ENCODE measurements at places on chromosomes 1 and 21.

GRCh38 chr1:76944942-76945341, 77.7 kb downstream of the ST6GALNAC5 start:
- DNase-seq = no peak

- no peak for DNase-seq
Observed at GRCh38 chr1:31712630-31713029, 8.8 kb upstream of the COL16A1 start.

GRCh38 chr1:109508001-109508872, 1.3 kb downstream of the AMIGO1 start:
- DNase-seq = no peak

DNA sequence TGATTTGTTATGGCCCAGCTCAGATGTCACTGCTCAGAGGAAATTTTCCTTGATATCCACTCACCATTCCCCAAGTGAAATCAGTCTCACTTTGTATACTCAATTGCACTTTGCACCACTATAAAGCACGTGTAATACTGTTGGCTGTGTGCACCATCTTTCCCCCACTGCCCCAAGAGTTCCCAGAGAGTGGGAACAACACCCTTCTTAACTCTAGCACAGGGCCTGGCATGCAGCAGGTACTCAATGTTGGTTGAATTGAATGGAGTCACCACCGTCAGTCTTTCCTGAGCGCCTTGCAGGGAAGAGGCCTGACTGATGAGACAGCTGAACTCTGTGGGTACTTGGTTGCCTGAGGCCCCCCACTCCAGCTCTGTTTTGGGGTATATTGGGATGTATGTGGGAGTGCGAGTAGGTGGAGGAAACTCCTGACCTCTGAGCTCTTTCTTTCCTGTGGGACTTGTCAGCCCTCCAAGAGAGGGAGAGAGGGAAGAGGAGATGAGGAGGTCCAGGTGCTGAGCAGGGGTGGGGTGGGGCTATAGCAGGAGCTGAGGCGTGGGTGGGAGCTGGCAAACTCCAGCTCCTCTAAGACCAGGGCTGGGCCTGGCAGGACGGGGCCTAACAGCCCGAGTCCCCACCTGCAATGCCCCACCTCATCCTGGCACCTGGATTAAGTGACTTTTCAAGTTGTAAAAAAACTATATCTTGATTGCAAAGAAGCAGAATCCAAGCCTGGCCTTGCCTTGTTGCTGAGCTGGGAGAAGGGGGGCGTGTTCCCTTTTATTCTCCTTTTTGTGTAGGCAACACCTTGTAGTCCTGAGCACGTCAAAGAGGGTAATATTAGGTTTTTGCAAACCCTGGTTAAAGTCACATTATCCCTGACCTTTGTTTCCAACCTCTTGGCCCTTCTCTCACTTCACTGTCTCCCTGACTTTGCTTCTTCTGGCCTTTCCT, 19.4 kb upstream of the WASF2 start:
- no peak for DNase-seq

DNA sequence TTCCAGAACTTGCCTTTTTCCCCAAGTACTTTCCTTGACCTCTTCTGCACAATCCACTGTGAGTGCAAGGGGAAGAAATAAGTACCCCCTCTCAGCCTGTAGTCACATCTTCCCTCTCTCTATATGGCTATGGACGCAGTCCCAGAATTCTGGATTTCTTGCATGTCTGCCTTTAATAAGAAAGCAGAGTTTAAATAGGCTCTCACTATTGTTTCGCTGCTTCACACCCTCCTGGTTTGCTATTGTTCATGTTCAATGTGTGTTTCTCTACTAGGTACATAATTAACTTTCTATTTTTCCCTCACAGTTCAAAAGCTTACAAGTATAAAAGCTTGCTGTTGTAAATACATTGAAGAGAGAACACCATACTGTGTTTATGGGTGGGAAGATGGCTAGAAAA, 181.5 kb upstream of the C1orf105 start:
- DNase-seq = no peak

DNA sequence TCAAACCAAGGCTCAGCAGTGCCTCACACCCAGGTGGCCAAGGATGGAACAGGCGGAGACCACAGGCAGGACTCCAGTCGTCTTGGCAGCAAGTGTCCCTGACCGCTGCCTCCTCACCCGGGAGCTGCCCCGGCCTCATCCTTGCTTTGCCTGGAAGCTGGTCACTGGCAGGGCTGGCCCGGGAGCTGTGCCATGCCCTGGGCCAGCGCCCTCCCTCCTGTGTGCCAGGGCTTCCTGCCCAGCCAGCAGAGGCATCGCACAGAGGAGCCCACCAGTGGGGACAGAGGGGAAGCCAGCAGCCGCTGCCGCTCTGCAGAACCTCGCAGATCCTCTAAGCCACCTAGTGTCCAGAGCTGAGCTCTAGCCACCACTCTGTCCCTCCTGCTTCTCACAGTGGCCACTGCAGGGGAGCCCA, 7.8 kb downstream of the CASZ1 start:
- no peak for DNase-seq

GRCh38 chr1:25580927-25581326, 35.7 kb upstream of the MAN1C1 start:
- DNase-seq = no peak
